ENCODE measurements at places on chromosomes 6 and 20.
A peak's percentile ranks its signal among the peaks of the same experiment; 100 is the strongest.

DNA sequence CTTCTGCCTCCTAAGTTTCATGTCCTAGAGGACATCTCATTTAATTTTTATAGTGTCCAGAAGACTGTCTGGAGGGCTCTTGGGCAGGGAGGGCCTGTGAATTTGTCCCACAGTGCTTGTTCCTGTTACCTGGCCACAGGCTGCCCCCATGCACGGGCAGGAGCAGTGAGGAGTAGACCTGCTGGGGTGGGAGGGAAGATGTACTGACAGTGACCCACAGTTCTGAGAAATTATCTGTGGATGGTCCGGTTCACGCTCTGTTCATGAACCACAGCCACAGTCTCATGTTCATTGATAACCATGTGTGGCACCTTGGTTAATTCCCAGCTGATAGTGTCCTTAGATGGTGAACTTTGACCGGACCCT, 18.8 kb upstream of the ZNF831 start:
- no peak for DNase-seq

- no peak for DNase-seq
These were observed 131.7 kb downstream of the BFSP1 start for GRCh38 chr20:17399303-17399985.

GRCh38 chr20:17943343-17943742, 25.3 kb downstream of the SNX5 start:
- DNase-seq = no peak

DNA sequence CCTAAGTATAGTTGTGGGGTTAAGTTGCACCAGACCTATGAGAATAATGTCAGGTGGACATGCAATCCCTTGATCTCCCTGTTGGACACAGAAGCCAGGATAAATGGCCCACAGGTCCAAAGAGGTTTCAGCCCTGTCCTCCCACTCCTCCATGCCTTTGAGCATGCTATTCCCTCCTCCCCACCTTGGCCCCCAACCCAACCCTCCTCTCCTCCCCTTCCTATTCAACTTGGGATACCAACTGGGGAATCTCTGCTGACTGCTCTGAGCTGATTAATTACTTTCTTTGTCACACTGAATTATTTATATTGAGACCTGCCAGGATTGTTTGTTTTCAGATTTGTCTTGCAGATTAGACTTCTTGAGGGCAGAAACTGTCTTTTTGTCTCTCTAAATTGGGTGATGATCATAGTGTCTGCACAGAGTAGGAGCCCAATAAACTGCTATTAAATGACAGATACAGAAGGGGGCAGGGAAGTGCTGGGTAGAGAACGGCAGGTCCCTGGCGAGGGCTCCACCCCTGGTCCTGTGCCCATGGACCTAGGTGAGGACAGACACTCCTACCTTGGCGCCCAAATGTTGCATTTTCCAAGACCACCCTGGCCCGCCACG, 120.9 kb downstream of the UNC5CL start:
- no peak for DNase-seq

DNA sequence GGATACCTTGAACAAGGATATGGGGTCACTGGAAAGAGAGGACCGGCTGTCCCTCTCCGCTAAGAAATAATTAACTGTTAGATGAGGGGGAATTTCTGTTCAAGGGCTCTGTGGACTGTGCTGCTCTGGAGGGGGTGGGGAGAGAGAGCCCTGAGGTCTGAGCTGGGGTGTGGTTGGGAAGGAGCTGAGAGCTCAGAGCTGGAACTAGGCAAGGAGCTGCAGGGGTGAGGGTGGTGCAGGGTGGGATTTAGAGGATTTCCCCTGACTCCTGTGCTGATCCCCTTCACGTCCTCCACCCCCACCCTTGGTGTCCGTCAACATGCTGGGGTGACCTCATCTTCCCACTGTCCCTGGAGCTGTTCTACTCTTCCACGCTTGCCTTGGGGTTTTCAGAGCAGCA, 52.5 kb downstream of the HLA-A start:
- no peak for DNase-seq

DNA sequence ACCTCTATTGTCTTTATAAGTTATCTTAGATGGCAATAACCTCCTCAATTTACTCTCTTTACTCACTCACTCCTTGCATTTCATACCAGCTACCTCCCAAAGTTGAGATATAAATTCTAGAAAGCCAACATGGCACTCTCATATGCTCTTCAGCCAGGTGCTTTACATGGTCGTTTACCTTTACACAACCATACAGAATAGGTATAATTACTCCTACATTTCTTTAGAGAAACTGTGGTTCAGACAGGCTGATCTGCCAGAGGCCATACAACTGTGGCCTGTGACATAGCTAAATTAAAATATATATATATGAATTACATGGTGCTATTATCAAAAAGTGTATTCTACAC, 45.7 kb downstream of the HBS1L start:
- DNase-seq = no peak

DNA sequence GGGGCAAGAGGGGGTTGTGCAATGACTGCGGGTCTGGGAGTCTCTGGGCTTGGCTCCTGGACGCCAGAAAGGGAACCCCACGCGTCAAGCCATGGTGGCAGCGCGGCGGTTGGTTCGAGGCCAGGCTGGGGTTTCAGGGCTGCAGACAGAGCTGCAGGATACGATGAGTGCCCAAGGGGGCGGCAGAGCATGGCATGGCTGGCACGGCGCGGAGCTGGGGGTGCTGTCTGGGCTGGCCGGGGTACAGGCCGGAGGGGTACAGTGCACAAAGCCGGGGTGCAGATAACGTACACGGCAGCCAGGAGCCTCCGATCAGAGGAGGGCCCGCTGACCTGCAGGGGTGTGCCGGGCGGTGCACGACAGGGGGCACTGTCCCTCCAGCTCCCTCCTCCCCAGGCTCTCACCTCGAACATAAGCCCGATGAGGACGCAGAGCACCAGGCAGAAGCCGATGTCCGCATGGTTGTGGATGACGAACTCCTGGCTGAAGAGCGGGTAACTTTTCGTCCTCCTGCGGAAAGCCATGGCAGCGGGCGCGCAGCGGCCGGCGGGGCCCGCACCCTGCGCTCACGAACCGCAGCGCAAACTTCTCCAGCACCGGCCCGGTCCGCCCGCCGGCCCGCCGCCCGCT, 353 bp downstream of the TRAM2 start:
- peak; percentile 30 for DNase-seq

GRCh38 chr6:27238010-27238983, 9.2 kb upstream of the PRSS16 start:
- DNase-seq = no peak

DNA sequence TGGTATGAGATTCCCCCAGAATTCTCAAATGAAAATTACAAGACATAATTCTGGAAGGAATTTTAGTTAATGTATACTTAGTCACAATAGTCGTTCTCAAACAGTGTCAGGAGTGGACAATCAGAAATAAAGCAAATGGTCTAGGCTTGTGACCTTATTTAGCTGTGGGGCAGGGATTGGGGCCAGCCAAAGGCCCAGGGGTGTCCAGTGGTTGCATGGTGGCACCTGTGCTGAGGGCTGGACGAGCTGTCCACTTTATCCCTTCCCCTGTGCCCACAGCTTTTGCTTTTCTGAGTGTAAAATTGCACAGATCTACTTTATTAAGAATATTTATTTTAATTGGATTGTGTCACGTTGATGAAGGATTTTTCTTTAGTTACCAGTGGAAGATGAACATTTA, 195.0 kb downstream of the ARID1B start:
- no peak for DNase-seq

DNA sequence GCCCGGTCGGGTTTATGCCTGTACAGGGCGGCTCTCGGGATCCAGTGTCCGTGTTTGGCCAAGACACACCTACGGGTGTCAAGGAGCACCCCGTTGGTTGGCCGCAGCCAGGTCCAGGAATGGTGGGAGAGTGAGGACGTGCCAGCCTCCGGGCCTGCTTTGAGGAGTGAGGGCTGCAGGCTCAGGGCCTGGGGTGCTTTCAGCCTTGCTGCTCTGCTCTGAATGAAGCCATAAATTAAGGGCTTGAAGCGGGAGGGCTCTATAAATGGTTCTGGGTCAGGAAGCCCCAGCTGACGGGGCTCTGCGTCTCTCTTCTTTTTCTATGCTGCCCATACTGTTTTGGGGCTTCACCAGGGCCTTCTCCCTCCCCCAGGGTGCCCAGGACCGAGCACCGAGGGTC, 15.1 kb downstream of the GATA5 start:
- no peak for DNase-seq

- no peak for DNase-seq
These were observed 268.5 kb downstream of the TAF4 start for GRCh38 chr20:61797200-61797599.

- no peak for DNase-seq
These were observed 10.9 kb upstream of the B4GALT5 start for GRCh38 chr20:49724408-49725223.

DNA sequence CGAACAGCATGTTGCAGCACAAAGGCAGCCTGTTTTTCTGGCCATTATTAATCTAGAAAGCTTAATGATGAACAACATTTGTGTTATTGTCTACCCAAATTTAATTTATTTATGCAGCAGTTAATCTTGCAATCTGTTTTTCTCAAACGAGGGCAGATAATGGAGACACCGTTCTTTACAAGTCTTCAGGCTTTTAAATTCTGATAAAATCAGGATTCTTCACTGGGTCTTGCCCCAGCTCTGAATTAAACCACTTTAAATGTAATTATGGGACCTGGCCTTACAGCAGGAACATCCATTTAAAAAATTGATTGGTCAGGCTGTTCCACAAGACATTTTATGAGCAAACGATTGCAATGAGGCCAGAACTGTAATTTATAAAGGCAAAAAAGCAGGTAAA, 26.5 kb upstream of the INSM1 start:
- no peak for DNase-seq

- DNase-seq = no peak
These were observed 16.4 kb upstream of the BLOC1S5 start for GRCh38 chr6:8080362-8081151.

- no peak for DNase-seq
These were observed 10.2 kb upstream of the SRPK1 start for GRCh38 chr6:35931120-35931561.

- no peak for DNase-seq
These were observed 482.3 kb upstream of the SOX4 start for GRCh38 chr6:21111093-21111725.

- no peak for DNase-seq
These were observed 694.3 kb upstream of the FLRT3 start for GRCh38 chr20:15031546-15032351.

DNA sequence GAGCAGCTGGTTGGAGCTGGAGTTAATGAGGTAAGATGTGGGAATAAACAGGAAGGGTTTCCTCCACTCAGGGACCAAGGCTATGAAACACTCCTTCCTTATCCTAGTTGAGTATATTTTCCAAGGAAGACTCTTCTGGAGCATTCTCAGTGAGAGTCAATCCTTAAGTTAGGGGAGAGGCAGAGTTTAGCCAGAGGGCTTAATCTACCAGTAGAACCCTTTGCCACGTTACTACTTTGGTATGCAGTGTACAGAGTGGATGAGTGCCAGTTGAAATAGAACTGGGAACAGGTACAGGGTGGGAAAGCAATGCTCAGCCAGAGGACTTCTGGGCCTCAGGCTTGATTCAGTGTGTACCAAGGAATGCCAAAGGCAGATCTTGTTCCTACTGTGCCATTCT, 114.3 kb downstream of the UBE3D start:
- no peak for DNase-seq

GRCh38 chr6:166029506-166029905, 138.1 kb downstream of the TBXT start:
- no peak for DNase-seq

DNA sequence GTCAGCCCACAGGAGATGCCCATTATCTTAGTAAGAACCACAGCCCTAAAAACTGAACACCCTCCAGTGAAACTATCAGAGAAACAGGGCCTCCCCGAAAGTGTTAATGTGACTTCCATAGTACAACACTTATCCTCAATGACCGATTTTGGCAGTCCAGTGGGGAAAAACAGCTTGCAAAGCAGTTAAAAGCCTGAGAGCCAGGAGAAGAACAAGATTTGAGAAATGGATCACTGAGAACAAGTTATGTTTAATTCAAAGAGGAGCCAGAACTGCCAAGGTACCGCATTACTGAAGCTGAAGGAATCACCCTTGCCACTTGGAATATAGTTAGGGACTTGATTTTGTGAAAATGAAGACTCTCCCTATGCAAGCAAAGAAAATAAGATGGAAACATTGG, 236.9 kb downstream of the QKI start:
- no peak for DNase-seq

- DNase-seq = no peak
These were observed 81.6 kb upstream of the SNX9 start for GRCh38 chr6:157741321-157741947.

- DNase-seq = peak; percentile 66
These were observed at the start of gene STK35 for GRCh38 chr20:2101057-2101864. Gene STK35 (plus strand): TSS chr20:2101827. CDS start chr20:2101882, 55 bp downstream.

DNA sequence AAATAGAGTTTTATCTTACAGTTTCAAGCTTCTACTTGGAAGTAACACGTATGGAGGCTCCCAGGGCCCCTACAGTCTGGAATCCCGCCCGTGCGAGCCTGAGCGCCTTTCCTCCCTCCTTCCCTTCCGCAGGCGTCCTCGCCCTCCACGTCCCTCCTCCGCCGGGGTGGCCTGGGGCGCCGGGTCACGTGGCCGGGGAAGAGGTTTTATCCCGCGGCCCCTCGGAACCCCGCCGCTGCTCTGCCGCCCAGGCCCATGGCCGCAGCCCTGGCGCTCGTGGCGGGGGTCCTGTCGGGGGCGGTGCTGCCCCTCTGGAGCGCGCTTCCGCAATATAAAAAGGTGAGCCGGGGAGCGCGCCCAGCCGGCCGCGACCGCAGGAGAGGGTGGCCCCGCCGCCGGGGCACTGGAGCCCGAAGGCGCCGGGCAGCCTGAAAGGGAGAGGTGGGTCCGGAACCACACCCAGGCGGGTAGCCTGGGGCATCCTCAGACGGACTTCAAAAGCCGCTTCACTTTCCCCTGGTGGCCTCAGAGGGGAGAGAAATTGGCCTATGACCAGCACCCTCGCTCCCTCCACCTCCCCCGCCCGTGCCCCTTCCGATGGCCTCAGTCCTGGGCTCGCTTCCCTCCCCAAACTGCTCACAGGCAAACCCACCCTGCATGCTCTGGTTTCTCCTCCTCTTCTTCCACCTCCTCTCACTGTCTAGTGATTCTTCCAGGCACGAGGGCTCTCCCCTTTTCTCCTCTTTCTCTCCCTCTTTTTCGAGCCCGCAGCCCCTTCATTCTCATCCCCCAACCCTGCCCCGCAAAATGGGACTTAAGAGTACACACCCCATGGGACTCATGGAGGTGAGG, at the start of gene CLPSL2:
Gene CLPSL2 (plus strand): TSS at position 235 of the 852 bp plus-strand sequence. CDS start 21 bp downstream, at position 256.
- DNase-seq = no peak

GRCh38 chr6:16832721-16833120, 71.5 kb upstream of the ATXN1 start:
- no peak for DNase-seq

GRCh38 chr6:118709859-118710350, 58.5 kb upstream of the CEP85L start:
- peak; percentile 59 for DNase-seq

DNA sequence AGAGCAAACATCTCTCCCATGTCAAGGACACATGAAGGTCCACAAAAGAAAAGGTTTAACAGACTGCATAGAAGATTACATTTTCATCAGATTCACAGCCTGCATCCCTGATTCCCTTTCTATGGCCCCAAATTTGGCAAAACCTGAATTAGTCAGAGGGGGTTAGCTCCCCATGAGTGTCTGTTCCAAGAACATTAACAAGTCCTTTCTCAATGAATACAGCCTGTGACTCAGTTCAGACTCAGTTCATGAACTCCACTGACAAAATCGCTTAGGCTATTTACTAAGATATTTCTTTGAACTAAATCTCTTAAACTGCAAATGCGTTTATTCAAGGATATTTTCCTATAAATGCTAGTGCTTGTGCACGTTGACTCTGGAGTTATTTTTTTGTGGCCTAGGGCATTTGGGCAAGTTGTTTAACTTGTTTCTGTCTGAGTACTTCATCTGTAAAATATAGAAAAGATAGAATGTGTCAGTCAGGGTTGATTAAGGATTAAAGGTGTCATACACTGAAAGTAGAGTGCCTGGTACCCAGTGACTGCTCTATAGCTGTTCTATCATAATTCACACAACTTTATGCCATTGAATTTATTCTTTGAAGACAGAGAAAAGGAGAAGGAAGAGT, 422.6 kb downstream of the HTR1B start:
- DNase-seq = no peak

All from stimulated activated CD4-positive, alpha-beta T cell treated with anti-CD3 and anti-CD28 coated beads, Interleukin-12 subunit alpha, Interleukin-12 subunit beta, amount 100 ng/mL, for 48 hours (primary cell).